ENCODE measurements at places on chromosomes 6 and 20.
A peak's percentile ranks its signal among the peaks of the same experiment; 100 is the strongest.

GRCh38 chr20:41138475-41139226 lies 1.3 kb downstream of the PLCG1 start:
- DNase-seq, result no peak

DNA sequence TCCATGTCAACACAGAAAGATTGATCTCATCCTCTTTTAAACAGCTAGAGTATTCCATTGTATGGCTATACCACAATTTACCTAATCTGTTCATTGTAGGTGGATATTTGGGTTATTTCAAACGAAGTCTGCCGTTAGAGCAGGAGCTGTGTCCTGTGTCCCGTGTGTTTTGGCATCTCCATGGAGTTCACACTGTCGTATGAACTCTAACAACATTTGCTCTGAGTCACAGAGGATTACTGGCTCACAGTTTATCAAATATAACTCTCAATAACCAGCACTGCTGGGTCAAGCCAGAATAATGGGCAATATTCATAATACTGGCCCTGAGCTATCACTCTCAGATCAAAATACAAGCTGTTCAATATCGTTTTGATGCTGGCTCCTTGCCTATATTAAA lies 16.4 kb downstream of the TRAM2 start:
- DNase-seq, result no peak

DNA sequence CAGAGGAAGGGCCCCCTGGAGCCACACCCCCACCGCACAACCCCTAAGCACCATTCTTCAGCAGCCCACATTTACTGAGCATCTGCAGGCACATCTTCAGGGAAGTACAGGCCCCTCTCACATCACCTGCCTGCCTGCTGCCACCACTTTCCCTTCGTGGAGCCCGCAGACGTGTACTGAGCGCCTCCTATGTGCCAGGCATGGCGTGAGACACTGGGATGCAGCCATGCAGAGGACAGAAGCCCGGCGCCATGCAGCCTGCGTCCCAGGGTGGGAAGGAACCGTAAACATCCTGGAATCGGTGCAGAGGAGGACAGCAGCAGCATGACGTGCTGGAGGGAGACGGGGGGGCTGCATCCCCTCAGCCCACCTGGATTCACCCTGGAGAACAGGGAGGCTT lies 78.1 kb downstream of the GRM4 start:
- no peak for DNase-seq

DNA sequence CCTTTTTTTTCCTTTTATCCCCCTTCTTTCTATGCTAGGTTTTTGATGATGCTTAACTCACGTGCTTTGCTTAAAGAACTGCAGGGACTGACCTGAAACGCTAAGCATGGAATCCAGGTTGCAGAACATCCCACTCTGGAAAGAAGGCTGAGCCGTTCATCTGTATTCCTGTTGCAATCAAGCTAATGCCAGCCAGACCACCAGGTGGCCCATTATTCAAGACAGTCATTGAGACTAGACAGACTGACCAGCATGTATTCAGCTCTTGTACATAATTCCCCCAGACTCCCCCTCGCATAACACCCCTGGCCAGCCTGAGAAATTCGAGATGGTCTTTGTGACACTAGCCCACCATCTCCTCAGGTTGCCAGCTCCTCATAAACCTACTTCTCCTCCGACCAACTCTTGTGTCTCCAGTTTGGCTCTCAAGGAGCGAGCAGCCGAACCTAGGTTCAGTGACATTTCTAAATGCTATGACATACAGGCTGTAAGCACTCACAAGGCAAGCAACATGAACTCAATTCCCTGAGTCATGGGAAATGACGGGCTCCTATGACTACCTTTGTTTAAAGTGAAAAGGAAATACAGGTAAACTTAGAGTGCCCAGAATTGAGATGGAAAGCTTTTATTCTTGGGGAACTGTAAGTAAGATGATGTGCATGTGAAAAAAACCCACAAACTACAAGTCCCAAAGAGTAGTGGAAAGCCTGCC lies 309.3 kb upstream of the CDYL start:
- DNase-seq, result no peak

DNA sequence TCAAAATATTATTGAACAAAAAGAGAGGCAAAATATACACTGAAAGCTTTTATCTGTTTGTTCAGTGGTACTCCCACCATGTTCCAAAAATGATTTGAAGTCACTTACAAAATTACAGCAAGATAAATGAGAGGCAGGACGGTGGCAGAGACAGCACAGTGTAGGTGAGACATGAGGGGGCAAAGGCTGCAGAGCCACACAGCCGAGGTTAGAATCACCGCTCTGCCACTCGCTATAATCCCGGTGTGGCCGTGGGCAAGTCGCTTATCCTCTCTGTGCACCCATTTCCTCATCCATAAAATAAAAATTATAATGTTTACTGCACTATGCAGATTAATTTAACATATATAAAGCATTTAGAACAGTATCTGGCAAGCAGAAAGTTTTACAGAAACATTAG lies 140.1 kb upstream of the BEND6 start:
- no peak for DNase-seq

DNA sequence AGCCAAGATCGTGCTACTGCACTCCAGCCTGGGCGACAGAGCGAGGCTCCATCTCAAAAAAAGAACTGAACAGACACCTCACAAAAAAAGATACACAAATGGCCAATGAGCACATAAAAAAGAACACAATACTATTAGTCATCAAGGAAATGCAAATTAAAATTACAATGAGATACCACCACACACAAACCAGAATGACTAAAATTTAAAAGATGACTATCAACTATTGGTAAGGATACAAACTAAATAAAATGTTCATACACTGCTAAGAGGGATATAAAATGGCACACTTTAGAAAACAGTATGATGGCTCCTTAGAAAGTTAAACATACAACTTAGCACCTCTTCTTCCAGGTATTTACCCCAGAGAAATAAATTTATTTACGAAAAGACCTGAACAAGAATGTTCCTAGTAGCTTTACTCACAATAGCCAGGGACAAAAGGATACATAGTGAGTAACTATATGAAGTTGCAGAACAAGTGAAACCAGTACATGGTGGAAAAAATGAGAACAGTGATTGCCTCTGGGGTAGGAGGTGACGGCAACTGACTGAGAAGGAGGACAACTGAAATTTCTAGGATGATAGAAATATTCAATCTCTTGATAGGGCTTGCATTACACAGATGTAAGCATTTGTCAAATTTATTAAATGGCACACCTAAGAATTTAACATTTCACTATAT lies 53.2 kb downstream of the FAM8A1 start:
- DNase-seq, result no peak

DNA sequence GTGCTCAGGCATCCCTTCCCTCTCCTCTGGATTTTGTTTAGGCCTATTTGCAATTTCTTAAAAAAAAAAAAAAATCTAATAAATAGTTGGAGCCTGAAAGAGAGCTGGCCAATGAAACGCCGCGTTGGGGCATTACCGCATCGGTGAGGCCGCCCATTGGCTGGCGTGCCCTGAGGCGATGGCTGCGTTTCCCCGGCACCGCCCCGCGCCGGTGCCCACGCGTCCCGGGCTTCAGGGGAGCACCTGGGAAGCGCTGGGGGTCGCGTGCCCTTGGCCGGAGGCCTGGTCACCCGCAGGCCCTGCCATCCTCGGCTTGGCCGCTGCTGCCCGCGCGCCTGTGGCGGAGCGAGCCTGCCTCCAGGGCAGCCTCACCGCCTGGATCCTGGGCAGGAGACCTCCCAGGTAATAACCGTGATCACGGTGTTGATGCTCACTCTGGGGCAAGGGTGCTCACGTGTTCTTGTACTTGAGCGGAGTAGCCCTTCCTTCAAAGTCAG lies 155.4 kb downstream of the NRN1 start:
- DNase-seq, result peak; percentile 12

GRCh38 chr6:158667360-158667981 lies 17.6 kb downstream of the SYTL3 start:
- no peak for DNase-seq

DNA sequence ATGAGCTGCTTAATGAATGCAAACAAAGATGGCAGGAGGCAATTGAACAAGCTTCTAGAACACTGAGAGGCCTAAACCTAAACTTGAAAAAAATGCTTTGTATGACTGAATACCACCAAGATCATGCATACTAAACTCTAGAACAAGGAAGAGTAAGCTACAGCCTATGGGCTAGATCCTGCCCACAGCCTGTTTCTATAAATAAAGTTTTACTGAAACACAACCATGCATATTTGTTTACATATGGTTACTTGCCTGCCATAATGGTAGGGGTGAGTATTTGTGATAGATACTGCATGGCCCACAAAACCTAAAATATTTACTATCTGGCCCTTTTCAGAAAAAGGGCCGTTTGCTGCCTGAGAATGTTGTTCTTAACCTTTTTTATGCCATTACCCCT lies 37.0 kb downstream of the ZFP64 start:
- DNase-seq, result no peak

DNA sequence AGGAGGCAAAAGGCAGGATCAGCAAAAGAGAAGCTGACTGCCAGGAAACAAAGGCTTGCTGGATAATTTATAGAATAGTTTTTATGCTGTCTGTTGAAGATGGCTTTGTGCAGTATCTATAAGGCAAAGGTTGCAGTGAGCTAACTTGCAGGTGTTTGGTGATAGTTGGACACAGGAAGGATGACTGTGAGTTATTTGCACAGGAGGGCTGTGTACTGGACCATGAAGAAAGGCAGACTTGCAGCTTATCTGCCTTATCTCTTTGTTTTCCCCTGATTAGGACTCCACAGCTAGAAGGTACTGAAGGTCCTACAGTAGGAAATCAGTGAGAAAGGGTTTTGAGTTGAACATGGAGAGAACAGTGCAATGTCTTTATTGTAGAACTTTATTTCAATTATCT lies 2.1 kb downstream of the BTN1A1 start:
- no peak for DNase-seq

DNA sequence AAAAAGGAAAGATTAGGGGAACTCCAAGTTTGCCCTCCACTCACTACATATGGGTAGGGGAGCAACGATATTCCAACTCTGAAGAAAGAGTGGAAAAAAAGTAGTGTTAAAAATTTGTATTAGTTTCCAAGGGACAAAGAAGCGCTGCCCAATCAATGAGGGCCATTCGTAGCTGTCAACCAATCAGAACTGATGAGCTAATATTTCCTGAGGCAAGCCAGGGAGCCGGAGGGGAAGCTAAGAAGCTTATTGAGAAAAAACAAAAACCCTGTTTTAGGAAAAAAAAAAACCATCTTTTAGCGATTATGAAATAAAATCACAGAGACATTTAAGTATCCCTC lies 59.5 kb downstream of the TRIM38 start:
- peak; percentile 83 for DNase-seq

- no peak for DNase-seq
Measured at GRCh38 chr20:46948081-46948480, 53.4 kb downstream of the EYA2 start.

DNA sequence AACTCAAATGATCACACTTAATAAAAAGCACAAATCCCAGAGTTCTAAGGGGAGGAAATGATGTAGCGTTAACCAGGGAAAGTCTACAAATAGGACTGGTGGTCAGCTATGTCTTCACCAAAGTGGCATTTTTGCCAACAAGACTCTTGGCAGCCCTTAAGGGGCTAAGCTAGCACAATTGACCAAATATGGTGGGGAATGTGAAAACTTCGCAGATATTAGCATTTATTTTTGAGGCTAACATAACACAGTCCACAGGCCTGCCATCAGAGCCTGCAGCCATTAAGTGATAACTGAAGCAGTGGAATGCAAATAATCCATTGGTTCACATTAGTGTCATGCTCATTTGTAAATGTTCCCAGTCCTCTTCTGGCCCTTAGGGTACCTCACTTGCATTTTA lies 274.6 kb downstream of the FOXC1 start:
- no peak for DNase-seq

DNA sequence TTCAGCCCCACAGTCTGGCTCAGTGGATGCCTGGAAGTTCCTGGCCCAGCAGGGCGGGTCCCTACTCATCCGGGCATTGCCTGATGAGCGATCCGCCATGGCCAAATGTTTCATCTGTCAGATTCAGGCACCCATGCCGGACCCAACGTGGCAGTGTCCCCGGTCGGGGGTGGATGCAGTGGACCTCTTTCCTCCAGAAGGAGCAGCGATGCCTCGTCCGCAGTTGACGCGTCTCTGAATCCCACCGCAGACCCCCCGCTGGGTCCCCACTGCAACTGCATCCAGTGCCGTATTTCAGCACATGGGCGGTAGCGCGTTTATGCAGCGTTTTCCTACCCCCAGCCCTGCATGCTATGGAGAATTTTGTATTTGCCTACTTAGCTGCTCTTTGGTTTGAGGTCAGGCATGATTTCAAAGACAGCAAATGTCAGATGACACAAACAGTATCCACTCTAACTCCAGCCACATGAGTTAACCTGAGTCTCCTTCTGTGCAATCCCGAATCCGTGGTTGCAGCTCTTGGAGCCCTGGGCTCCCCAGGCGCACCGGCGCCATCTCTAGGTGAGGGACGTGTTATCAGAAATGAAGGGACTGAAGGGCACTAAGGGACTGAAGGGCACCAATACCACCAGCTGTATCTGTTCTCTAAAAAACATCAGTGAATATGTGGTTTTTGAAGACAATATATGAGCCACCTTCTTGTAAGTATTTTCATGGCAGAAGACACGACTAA lies 72.6 kb upstream of the THBS2 start:
- no peak for DNase-seq

GRCh38 chr6:10685092-10685915 lies 9.1 kb downstream of the C6orf52 start:
- no peak for DNase-seq

DNA sequence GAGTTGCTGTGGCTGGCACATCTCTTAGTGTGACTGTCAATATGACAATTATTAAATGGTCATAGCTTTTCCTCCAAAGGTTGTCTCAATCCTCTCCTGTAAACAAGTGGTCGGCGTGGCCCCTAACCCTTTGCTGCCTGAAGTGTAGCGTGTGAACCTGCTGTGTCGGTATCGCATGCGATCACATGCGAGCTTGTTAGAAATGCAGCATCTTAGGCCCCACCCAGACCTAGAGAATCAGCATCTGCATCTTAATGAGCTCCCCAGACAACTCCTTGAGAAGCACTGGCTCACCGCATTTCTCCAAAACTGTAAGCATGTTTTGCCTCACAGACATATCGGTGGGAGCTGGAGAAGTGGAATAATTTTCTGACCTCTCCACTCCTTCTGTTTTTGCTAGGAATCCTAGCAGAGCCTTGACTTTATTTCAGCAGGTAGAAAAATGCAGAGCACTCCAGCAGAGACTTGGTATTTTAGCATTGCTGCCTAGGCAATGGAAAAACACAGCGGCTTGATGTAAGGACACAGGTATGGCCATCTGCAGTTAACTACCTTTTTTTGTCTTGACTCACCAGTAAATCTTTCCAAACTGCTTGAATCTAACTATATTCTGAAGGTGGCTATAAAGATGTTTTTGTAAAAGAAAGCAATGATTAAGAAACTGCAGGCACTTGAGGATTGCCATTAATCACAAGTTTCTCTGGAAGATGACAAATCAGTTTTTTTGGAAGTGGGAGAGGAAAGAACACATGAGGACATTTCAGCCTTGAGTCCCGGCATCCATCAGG lies 67.6 kb downstream of the PSMG4 start:
- no peak for DNase-seq

GRCh38 chr20:37506152-37506725 lies 14.8 kb upstream of the NNAT start:
- DNase-seq, result no peak
